ENCODE measurements at places on chromosomes 1 and 21.

GRCh38 chr21:17964199-17964598 is 145.0 kb upstream of the C21orf91 start:
- no peak for DNase-seq

GRCh38 chr1:234989019-234989418 is 139.6 kb downstream of the TOMM20 start:
- no peak for DNase-seq

DNA sequence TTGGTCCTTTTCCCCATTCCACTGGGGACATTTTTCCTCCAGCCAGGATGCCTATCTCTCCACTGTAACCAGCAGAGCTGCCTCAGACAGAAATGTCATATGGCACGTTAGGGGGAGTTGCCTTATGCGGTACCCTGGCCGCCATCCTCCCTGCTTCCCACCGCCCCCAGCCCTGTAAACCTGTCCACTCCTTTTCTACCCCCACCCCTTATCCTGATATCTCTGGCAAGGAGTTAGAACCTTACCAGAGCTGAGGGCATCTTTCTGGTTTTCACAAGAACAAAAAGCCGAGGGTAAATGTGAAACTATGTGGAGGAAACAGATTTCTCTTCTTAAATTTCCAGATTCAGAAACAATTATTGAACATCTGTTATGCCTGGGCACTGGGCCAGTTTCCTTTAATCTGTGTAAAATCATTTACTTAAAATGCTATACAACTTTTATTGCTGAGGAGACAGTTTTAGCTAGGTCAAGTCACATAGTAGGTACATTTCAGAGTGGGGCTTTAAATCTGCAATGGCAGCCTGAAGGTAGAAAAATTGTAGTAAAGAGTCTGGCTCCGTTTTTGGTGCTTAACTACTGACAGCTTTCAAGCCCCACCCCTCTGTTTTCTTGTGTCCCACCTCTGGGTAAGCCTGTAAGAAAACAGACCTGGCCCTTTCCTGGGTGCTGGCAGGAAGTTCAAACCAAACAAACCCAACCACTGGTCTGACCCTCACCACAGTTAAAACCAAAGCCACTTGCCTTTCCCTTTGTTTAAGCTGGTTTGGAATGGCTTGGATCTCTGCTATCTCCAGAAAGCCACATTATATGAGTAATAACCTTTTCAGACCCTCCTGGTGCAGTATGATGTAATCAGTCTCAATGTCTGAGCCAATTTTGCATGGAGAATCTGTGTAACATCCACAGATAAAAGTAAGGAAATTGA is 319.0 kb downstream of the HHAT start:
- no peak for DNase-seq

DNA sequence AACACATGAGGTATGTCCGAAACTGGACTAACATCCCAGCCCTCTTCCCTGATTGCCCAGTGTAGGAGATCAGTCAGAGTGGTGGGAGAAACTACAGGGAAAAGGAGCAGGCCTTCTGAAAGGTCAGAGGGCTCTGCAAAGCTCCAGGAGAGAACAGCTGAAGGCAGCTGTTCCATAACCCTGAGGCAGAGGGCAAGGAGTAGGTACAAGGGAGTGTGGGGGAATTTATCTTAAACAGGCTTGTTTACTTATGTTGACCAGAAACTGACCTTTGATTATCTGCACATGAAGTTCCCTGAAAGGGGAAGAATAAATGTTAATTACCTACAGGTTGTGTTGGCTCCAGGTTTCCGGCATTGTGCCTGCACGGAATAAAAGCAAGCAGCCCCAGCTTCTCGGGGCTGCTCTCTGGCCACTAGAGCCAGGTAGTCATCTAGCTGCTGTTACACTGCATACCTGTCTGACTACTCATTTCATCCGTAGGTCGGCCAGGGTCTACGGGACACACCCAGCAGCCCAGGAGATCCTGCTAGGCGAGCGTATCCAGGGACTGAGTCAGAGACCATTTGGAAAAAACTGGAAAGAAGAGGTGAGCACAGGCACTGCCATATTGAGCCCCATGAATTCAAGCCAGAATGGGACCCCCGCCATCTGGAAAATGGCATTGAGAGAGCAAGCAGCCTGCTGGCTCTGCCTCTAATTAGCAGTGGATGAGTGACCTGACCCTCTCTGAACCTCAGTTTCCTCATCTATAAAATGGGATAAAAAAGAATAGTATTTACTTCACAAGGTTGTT is 14.9 kb upstream of the PAQR7 start:
- no peak for DNase-seq

- no peak for DNase-seq
These were observed 37.8 kb upstream of the CCSAP start for GRCh38 chr1:229380536-229381160.

DNA sequence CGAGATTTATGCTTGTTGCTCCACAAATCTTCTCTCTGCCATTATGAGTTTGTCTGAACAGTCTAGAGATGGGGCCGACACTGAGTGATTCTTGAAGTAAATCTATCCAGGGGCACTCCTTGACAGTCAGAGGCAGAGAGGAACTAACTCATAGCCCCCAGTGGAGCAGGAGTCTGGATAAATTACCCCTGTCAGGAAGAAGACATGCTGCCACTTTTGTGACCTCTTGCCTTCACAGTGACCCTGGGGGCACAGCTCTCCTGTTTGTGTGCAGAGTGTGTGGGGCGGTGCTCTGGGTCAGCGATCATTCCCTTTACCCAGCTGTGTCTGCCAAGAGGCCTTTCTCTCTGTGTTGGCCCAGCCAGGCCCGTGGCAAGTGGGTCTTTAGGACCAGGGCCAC is 29.5 kb downstream of the PEX14 start:
- DNase-seq: no peak

- no peak for DNase-seq
These were observed 17.5 kb downstream of the NEK7 start for GRCh38 chr1:198174297-198174696.

DNA sequence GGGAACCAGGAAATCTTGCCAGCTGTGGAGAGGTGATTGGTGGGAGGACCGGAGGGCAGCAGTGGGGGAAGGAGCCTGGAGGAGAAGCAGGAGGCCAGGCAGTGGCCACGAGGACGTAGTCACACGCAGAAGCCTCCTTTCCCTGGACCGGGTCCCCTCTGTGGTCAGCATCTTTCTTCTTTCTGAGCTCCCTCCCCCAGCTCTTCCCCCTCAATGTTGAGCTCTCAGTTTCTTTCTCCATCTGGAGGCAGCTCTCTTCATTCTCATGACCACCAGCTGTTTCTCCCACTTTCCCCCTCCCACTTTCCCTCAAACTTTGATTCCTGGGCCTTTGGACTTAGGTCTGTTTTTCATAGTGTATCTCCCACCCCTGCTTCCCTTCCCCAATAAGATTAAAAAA is 18.3 kb downstream of the KIRREL1 start:
- no peak for DNase-seq

- no peak for DNase-seq
These were observed 14.1 kb upstream of the FAM43B start for GRCh38 chr1:20538227-20538626.

DNA sequence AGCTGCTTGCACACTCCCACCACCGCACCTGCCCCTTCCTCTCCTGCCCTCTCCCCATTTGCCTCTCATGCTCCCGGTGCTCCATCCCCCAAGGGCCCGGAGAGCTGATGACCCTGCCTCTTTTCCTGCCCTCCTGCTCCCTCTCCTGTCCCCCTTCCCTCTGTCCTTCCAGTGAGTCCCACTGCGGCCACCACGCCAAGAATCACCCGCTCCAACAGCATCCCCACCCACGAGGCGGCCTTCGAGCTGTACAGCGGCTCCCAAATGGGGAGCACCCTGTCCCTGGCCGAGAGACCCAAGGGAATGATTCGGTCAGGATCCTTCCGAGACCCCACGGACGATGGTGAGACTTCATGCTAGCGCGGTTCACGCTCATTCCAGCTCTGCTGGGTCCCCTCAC is 40.7 kb upstream of the IPO9 start:
- no peak for DNase-seq

DNA sequence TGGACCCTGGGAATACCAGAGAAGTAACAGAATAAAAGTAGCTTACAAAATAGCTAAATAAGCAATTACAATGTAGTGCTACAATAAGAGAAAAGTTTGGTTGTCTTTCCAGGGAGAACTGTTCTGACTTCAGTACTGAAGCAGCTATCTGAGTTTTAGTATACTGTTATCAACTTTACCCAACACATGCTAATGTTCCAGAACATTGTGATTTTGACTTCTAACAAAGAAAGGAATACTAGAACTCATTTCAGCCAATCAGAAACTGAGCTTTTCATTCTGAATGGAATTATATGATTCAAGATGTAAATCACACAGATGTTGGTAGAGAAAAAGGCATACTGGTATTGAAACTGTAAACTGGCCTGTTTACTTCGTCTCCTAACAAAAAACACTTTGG is at the start of gene C1orf105:
C1orf105 (plus strand) TSS at position 301 of the 400 bp plus-strand sequence. CDS start 201 bp downstream, outside the sequence.
- DNase-seq: no peak

- no peak for DNase-seq
These were observed 38.0 kb upstream of the KCTD3 start for GRCh38 chr1:215529111-215529510.

GRCh38 chr21:46092026-46092764 is 5.7 kb upstream of the COL6A2 start:
- DNase-seq: no peak

- no peak for DNase-seq
These were observed 17.4 kb downstream of the CNN3 start for GRCh38 chr1:94909486-94909885.

- DNase-seq: no peak
These were observed 38.4 kb upstream of the SPAG17 start for GRCh38 chr1:118223426-118223825.

DNA sequence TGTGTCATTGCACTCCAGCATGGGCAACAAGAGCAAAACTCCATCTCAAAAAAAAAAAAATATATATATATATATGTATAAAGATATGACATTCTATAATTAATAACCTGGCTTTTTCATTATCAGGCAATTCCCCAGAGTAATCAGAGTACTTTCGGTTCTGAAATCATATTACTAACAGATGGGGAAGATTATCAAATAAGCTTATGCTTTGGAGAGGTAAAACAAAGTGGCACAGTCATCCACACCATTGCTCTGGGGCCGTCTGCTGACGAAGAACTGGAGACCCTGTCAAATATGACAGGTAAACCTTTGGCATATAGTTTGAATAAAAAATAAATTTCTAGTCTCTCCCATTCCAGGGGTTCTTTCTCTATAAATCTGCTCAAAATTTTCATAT is 58.5 kb upstream of the SH3GLB1 start:
- no peak for DNase-seq

- DNase-seq: no peak
These were observed 5.4 kb upstream of the NBPF1 start for GRCh38 chr1:16618719-16619118.

GRCh38 chr1:236257216-236257615 is 24.5 kb downstream of the ERO1B start:
- no peak for DNase-seq

DNA sequence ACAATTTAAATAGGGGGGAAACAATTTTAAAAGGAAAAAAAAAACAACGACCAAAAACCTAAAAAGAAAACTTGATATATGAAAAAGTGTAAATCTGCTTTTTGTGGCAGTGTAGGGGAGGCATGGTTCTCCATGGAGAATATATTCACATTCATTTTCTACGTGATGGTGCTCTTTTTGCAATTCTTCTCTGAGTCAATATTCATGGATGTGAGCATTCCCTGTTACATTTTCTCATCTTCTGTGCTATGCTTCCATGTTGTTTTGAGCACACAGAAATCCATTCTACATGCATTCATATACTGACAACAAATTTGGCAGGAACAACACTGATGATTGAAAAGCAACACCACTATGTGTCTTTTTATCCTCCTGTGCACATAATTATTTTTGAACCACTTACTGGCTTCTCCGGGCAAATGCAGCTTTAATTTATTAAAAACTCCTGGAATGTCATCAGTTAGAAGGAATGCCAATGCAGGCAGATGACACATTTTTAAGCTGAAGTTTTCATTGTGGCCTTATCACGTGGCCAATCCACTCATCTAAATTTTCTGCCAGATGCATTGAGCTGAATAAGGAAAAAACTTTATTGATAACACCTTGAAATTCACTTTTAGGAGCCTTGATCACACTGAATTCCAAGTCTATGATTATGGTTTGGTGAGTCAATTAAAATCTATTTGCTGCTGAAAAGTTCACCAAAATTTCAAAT is 590.6 kb downstream of the NUF2 start:
- no peak for DNase-seq

DNA sequence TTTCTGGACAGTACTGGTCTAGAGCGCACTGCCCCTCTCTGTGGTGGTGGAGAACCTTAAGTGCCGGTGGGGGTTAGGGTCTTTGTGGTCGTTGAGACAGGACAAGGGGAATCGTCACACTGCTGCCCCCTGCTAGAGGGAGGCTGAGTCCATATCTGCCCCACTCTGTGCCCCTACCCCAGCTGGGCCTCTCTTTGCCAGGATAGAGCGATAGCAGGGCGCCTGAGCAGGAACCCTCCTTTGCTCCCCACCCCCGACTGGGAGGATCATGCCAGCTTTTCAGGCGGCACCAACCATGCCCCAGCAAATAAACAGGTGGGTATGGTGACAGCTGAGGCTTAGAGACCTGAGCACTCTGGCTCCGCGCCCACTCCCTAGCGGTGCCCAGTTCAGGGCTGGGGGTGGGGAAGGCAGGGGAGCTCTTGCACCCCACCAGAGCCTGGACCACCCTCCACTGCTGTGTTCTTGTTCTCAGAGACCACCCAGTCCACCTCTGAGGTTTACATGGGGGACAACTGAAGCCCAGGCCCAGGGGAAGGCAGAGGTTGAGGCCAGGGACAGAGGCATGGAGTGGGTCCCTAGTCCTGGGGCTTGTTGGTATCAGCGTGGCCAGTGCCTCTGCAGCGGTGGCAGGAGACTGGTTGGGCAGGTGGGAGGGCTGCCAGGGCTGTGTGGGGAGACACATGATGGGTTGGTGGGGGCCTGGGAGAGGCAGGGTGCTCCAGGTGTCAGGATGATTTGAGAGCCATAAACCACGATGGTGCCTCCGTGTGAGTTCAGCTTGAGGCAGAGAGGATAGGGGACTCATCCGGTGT is 1.6 kb downstream of the PADI2 start:
- no peak for DNase-seq

GRCh38 chr1:192767798-192768197 is 41.0 kb upstream of the RGS2 start:
- DNase-seq: no peak

DNA sequence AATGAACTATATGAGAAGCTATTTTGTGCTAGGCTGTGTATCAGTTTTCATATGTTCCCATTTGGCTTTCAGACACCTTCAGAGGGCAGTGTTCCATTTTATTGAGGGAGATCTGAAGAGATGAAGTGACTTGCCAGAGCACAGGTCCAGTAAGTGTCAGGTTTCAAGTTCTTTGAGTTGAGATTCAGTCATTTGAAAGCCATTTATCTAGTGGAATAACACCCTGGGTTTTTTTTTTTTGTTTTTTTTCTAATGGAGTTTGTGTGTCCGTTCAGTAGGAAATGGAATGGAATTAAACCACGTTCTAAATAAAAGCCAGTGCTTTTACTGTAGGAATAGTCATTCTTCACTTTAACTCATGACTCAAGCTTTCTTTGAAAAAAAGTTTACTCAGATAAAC is 652.9 kb upstream of the USP24 start:
- DNase-seq: no peak

GRCh38 chr1:71660411-71660810 is 579.6 kb upstream of the ZRANB2 start:
- DNase-seq: no peak

- DNase-seq: no peak
These were observed 17.8 kb downstream of the AADACL4 start for GRCh38 chr1:12661606-12662219.

Data from stimulated activated CD4-positive, alpha-beta T cell treated with anti-CD3 and anti-CD28 coated beads, Interleukin-2, amount 100 ng/mL, for 4 hours (primary cell).